ENCODE measurements at places on chromosomes 3 and 15.

- DNase-seq: no peak
Observed at GRCh38 chr3:186187401-186188275, 78.7 kb upstream of the ETV5 start.

DNA sequence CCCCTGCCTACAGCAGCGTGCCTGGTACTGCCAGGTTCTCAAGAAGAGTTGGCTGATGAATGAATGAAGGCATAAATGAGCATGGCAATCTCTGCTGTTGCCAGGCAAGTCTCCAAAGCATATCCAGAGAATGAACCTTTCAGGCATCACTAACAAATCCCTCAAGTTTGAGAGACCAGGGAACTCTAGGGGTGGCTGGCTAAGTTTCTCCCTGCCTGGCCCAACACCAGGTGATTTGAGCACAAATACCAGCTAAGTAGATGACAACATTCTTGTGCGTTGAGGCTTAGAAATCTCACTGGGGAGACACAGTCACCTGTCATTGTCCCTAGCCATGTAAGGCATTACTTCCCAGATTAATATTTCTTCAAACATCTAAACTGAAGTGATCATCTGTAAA lies 81.4 kb upstream of the PTX3 start:
- DNase-seq: no peak

GRCh38 chr3:45644791-45645201 lies 44.4 kb upstream of the SACM1L start:
- no peak for DNase-seq

DNA sequence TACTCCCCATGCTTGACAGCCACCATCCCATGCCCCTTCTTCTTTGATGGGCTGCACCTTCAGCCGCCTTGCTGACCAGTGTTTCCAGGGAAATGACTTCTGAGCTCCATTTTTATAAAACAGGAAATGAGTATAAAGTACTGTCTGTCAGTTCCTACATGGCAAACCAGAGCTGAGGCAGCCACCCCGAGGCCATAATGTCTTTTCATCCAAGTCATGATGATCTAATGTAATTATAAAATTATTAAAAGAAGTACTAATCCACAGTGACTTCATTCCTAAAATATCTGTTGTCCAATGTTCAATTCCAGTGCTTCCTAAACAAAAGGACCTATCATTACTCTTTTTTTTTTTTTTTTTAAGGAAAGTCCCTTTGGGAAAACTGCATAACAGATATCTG lies 75.2 kb upstream of the HERC1 start:
- DNase-seq: no peak

GRCh38 chr3:65742914-65743313 lies 295.8 kb downstream of the MAGI1 start:
- DNase-seq: no peak

GRCh38 chr3:134136604-134137003 lies 106.9 kb upstream of the SLCO2A1 start:
- DNase-seq: no peak

GRCh38 chr3:39501968-39502837 lies 34.7 kb downstream of the MOBP start:
- no peak for DNase-seq

DNA sequence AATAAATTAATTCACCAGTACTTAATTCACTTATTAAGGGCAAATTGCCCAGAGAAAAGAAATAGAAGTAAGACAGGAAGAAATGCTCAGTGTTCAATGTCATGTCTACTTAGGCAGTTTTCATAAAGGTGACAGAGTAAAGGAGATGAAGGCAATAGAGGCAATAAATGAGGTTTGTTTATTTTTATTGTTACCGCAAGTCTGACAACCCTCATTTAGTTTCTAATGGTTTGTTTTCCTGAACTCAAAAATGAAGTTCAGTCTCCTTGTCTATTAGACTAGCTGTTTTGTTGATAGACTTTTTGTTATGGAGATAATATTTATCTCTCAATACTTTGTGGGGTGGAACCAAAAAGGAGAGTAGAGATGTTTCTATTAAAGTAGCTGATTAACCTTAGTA lies 258.3 kb downstream of the C3orf38 start:
- DNase-seq: no peak

GRCh38 chr15:50107157-50107556 lies 11.9 kb downstream of the ATP8B4 start:
- no peak for DNase-seq

DNA sequence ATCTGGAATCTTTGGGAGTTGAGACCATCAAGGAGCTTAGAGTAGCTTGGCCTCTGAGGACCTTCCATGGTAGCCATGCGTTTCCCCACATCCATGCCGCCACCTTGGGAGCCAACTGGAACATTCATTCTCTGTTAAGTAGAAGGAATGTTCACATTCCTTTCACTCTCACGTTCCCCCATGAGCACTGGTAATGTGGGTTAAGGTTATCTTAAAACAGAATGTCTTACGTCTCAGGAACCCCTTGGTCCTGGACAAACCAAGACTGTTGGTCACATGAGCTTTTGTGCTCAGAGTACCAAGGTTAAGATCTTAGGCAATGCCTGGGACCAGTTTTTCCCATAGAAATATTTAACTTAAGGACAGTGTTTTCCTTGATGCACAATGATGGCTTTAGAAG lies 211.7 kb upstream of the UBE2E1 start:
- no peak for DNase-seq

Measured in CD4-positive, alpha-beta memory T cell (primary cell).